ENCODE measurements at places on chromosomes 3 and 15.
A peak's percentile ranks its signal among the peaks of the same experiment; 100 is the strongest.

DNA sequence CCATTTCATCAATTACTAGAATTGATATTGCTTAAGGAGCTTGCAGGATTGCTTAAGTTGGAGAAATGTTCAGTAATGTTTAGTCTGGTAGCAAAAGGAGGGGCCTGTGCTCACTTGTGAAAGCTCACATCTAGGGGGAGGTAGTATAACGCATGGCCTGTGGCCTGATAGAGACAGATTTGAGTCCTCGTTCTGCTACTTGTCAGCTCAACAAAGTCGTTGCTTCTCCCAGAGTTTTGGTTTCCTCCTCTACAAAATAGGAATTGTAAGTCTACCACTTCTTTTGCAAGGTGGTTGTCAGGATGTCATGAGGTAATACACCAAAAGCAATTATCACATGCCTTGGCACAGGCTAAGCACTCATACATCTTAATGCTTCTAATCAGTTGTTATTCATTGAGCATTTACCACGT lies 1.3 kb downstream of the ST3GAL6 start:
- no peak for DNase-seq

DNA sequence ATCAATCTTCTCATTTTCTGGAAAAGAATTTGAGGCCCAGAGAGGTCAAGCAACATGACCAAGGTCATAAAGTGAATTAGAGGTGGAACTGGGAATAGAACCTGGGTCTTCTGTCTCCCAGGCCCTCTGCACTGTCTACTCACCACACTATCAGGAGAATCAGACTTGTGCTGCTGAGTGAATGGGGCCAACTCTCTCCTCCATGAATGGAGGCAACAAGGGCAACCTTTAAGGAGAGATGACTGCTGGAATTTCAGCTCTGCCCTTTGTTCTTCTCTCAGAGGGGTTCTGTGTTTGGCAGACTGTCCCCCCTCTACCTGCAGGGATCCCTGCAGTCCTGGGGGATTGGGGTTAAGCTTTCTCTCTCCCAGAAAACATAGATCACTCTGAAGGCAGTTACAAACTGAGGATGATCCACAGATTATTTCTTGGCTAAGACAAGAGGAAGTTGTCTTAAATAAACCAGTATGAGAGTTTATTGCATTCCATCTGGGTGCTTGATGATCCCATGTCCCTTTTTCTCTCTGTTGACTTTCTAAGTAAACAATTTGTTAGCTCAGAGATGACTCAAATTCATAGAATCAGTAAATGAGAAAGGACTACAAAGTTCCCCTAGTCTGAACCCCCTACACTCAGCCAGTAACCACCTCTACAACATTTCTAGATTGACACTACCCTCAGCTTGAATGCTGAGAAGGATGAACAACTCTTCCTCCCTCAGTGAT lies 99.0 kb upstream of the LIPC start:
- peak; percentile 66 for DNase-seq

- no peak for DNase-seq
These were observed 22.9 kb downstream of the CLSTN2 start for GRCh38 chr3:139957844-139958243.

DNA sequence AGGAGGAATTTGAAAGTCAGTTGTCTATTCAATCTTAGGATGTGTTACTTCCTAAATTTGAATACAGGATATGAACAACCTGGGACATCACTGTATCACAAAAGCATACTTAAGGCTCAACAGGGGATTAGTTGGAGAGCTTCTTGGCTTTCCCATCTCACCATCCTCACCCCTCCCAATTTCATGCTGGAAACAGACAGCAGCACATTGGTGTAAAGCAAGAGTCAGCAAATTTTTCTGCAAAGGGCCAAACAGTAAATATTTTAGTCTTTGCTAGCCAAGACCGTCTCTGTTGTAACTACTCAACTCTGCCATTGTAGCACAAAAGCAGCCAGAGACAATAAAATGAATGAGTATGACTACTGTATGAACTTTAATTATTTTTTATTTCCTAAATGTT lies 94.9 kb downstream of the ERC2 start:
- no peak for DNase-seq

DNA sequence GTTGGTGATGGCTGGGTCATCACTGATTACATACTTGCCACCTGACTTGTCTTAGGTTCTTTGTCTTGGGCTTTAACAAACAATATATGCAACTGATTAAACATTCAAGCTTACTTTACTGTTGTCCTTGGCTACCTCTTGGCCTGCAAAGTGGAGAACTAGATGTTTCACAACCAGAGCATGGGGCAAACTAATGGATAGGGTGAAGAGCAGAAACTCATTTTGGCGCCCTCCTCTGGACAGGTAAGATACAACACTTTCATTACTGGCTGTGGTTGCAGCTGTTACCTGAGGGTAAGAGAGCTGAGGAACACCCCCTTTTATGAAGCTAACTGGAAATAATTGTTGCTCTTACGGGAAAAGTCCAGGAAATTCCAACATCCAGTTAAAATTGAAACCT lies 262.1 kb downstream of the NAALADL2 start:
- no peak for DNase-seq

GRCh38 chr15:29852201-29852600 lies 29.9 kb upstream of the TJP1 start:
- no peak for DNase-seq

DNA sequence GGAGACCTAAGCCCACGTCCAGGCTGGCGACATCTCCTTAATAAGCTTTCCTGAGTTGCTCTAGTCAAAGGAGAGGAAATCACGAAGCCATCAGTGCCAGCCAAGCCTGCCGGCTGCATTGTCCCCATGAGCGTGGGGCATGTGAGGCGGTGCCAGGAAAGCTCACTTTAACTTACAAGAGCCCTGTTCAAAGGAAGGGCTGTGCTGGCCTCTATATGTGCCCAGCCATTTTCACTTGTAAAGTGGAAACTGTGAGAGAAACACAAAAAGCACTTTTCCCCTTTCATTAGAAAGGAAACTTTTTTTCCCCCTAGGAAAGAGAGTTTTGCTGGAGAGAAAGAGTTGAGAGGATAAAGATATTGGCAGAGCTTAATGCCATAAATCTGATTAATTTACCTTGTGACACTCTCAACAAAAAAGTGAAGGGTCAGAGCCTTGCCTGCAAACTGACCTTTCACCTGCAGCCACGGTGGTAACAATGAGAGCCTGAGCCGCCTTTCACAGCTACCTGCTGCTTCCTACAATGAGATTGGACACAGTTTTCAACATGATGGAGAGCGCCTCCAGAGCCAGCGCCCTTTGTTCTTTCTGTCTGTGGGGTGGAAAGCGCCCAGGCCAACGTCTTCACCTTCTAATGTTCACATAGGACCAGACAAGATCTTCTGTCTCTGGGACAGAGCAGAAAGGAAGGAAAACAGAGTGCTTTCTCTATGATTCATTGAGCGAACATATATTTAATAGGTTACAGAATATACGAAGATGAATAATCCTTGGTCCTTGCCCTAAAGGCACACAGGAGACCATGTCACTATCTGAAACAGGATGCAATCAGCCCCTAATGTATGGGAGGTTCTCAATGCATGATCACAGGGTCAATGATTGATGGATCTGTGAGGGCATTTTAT lies 233.1 kb upstream of the HES1 start:
- no peak for DNase-seq

- no peak for DNase-seq
These were observed 138.8 kb upstream of the PEX5L start for GRCh38 chr3:180175572-180175971.

DNA sequence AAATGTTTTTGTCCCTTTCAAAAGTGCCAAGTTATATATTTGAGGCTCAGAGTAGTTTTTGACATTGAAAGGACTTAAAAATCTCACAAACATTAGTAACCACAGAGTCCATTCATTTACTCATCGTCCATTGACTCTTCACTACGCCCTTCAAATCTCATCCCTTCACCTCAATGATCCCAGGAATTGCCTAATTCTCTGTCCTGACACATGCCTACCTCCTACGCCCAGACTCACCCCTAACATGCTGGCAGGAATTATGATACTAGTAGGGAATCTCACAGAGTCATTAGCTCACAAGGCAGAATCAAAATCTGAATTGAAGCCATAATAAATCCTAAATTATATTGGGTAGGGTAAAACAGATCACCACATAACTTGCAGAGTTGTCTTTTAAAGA lies 410.1 kb downstream of the RAP2B start:
- DNase-seq, result no peak

DNA sequence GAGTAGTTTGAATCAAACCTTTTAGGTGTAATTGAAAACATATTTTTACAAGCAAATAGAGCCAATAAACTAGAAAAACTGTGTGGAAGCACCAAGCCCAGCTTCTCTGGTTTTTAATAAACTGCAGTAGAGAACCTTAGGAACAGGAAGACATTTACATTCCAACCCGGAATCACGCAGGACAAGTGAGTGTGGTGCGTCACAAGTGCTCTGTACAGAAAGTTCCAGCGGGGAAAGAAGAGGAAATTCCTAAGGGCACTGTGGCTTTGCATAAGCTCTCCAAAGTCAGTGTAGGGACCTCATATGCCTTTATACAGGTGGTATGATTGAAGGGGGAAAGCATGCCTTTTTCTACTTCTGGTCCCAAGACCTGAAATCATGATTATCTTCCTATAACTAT lies 21.6 kb downstream of the COL8A1 start:
- peak; percentile 82 for DNase-seq

GRCh38 chr3:10329495-10330015 lies 8.6 kb upstream of the SEC13 start:
- no peak for DNase-seq

- peak; percentile 65 for DNase-seq
These were observed 129.8 kb downstream of the ZNF385D start for GRCh38 chr3:21621181-21621651.

GRCh38 chr3:5002174-5002870 lies 23.1 kb downstream of the BHLHE40 start:
- no peak for DNase-seq

- peak; percentile 49 for DNase-seq
These were observed 99.2 kb upstream of the TRPM1 start for GRCh38 chr15:31200735-31201151.

DNA sequence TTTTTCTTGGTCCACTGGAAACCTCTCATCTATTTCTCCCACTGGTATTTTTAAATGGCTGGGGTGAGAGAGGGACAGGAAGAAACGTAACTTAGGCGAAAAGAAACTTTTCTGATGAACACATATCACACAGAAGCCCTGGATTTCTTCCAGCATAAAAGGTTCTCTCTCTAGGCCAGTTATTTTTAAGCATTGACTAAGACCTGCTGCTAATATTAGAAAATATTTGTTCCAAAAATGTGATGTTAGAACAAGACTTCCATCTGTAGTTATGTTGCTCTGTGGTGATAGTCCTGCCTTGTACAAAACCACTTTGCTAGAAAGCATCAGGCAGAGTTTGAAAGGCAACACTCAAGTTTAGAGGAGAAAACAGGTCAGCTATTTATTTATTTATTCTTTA lies 537.7 kb downstream of the MCTP2 start:
- DNase-seq, result no peak

- no peak for DNase-seq
These were observed 84.7 kb upstream of the LRRN1 start for GRCh38 chr3:3714572-3714971.

- no peak for DNase-seq
These were observed 341.4 kb downstream of the CNTN3 start for GRCh38 chr3:74273091-74273490.

DNA sequence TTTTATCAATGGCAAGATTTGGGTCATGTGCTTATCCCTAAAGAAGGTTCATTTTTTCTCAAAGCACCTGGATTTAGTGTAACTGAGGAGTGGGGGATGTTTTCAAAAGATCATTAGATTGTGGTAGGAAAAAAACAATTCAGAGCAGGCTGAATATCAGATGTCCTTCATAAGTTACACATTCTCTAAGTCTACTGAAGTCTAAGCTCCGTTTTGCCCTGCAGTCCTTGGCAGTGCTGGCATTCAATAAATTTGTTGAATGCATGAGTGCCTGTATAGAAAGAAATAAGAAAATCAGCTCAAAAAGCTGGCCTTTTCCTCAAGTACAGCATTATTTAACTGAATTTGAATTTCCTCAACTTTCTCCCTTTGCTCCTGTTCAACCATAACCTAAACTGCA lies 819.0 kb upstream of the GRM7 start:
- no peak for DNase-seq

DNA sequence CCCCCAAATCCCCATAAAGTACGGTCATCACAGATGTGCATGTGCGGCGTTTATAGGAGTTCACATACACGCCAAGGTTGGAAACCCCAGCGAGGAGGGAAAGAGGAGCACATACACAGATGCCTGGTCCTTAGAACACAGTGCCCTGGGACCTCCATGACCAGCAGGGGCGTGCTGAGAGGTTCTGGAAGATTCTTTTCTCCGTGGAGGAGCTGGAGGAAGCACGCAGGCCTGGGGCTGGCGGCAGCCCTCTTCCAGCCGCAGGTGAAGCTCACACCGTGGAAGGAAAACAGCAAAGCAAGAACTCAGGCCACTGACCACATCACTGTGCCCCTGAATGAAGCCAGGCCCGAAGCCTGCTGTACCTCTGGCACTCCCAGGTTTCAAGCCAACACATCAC lies 61.0 kb upstream of the SEC61A1 start:
- DNase-seq, result no peak

GRCh38 chr15:101664303-101664913 lies 12.2 kb upstream of the TM2D3 start:
- no peak for DNase-seq

DNA sequence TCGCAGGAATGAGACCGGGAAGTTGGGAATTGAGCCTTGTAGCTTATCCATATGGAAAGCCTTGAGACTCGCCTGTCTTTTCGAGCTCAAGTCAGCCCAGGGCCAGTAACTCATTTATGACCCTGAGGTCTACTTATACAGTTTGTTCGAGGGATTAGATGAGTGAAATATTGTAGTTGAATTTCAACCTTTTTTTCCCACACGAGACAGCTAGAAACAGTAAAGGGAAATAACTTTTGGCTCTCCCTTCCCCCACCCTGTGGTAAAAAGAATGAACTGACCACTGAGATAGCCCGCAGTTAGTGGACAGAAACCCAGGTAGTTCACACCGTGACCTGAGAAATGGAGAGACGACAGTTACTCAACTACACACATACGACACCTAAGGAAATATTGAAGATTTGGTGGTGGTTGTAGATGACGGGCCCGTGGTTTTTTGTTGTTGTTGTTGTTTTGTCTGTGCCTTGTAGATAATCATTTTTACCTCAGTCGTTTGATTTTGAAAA lies 841 bp downstream of the EIF3J start:
- peak; percentile 54 for DNase-seq

- no peak for DNase-seq
These were observed 609.7 kb downstream of the PDCD6IP start for GRCh38 chr3:34408088-34408487.

GRCh38 chr3:11118181-11118682 lies 36.1 kb upstream of the HRH1 start:
- peak; percentile 77 for DNase-seq

GRCh38 chr3:140972833-140973232 lies 31.2 kb downstream of the SLC25A36 start:
- DNase-seq, result peak; percentile 31

GRCh38 chr15:62997441-62997840 lies 45.1 kb upstream of the TPM1 start:
- DNase-seq, result no peak

DNA sequence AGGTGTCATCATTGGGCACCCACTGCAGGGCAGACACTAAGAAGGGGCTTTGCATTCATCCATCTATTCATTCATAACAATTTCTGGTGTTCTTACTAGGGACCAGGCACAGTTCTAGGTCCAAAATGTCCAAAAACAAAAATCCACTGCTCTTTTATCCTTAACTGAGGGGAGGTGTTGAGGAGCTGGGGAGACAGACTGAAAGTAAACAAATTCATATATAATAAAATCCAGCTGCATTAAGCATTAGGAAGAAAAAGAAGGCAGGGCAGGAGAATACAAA lies 1.1 kb downstream of the EIF4E3 start:
- DNase-seq, result no peak

- DNase-seq, result peak; percentile 9
These were observed 236.4 kb upstream of the RARB start for GRCh38 chr3:25191673-25192072.

- no peak for DNase-seq
These were observed 102.8 kb upstream of the PFN2 start for GRCh38 chr3:150073513-150073912.

Measured in astrocyte of the spinal cord (primary cell).